ENCODE measurements at places on chromosomes 3 and 15. TPM values are rescaled to one million over a fixed set of nuclear protein-coding genes. Genes with fewer than 3 reads are reported as not detected.

The SEC61A1 gene
- total RNA-seq = 478 TPM

- no peak for DNase-seq
Observed at GRCh38 chr3:127702151-127702578, 29.4 kb downstream of the ABTB1 start.

DNA sequence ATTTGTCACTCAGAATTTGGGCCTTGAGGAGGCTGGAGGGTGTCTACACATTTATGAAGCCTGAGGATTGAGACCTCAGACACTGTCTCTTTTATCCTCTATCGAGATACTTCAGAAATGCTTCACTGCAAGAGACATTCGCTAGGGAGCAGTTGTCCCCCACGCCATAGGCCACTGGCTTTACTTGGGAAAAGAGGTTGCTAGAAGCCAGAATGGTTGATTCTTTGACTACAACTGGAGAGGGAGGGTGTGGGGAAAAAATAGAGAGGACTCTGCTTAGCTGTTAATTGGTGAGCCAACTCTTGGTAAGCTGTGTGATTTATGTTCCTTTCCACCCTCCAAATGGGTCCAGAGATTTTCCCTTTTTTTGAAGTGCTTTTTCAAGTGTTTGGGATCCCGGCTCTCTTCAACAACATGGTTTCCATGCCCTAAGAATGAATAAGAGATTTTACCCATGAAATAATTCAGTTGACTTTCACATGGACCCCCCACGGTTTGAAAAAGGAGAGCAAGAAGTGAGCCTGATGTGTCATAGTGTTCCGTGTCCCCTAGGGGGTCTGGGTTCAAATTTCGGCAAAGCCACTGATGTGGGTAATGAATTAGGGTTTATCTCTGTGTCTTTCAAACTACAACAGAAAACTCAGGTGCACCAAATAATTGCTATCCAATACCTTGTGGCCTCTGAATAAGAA is 2.7 kb downstream of the BOC start:
- DNase-seq = no peak

DNA sequence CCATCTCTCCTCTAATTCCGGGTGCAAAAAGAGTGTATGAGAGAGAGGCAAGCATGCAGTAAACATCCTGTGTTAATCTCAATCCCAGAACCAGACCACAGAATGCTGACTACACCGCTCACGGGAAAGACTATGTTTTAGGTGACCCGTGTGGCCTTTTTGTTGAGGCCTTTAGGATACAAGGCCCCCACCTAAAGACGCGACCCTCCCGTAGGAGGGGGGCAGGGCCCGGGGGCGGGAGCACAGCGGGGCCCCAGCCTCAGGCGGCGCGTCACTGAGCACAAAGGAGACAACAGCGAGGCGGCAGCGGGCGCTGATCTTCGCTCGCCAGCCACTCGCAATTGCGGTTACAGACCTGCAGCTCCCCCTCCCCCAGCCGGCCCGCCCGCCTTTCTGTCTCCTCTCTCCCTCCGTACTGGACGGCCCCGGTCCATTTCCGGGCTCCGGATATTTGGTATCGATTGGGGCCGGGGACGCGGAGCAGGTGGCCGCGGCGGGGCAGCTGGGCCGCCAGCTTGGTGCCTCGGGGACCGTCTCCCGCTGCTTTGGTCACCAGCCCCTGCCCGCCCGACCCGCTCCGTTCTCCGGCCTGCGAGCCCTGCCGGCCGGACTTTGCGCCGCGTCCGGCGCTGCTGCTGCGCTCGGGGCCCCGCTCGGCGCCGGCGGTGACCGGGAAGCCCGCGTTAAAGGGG is at the start of gene CCDC50:
Gene CCDC50 (plus strand): TSS at position 433 of the 692 bp plus-strand sequence. CDS start 281 bp downstream, outside the sequence.
- peak; percentile 72 for DNase-seq

GRCh38 chr15:95760508-95760907 is 570.0 kb upstream of the NR2F2 start:
- DNase-seq = no peak

DNA sequence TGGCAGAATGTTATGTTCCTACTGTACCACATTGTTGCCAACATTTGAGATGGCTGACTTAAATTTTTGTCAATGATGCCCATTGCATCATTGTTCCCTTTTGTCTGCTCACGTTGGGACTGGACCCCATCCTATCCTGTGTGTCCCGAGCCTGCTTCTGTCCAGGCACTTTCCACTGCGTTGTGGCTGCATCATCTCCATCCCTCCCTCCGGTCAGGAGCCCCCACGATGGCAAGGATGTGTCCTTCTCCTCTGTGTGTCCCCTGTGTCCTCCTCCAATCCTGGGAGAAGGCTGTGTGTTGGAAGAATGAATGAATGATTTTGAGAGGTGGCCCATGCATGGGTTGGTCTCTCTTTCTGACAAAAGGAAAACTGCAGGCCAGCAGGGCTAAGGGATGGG is 19.4 kb upstream of the MRPS22 start:
- DNase-seq = no peak

DNA sequence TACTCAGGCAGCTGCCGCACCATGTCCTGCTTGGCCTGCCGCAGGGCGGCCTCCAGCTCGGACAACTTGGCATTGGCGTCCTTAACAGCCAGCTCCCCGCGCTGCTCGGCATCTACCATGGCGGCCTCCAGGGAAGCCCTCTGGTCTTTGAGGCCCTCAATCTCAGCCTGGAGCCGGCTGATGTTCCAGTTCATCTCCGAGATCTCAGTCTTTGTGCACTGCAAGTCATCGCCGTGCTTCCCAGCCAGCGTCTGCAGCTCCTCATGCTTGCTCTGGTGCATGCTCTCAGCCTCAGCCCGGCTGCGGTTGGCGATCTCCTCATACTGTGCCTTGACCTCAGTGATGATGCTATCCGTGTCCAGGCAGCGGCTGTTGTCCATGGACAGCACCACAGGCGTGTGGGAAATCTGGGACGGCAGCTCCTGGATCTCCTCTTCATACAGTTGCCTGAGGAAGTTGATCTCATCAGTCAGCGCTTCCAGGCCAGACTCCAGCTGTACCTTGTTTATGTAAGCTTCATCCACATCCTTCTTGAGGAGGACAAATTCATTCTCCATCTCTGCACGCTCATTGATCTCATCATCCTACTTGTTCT is 15.5 kb upstream of the PSTPIP1 start:
- DNase-seq = peak; percentile 61

DNA sequence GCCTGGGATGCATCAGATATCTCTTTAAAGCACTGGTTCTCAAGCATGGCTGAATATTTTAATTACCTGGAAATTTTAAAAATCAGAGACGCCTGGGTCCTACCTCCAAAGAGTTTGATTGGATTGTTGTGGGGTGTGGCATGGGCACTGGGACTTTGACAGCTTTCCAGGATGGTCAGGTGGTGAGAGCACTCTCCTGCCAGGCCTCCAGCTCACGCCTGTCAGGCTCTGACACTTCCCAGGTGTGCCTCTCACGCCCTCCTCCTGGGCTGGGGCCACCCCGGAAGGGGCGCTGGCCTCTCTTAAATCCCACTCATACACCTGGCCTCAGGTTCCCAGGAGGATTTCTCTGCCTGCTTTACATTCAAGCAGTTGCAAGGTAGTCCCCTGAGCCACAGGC is 48.5 kb downstream of the AMOTL2 start:
- DNase-seq = no peak

- no peak for DNase-seq
Observed at GRCh38 chr3:8406479-8406878, 95.1 kb upstream of the LMCD1 start.

The SERPINI1 gene
- total RNA-seq = 1.1 TPM

DNA sequence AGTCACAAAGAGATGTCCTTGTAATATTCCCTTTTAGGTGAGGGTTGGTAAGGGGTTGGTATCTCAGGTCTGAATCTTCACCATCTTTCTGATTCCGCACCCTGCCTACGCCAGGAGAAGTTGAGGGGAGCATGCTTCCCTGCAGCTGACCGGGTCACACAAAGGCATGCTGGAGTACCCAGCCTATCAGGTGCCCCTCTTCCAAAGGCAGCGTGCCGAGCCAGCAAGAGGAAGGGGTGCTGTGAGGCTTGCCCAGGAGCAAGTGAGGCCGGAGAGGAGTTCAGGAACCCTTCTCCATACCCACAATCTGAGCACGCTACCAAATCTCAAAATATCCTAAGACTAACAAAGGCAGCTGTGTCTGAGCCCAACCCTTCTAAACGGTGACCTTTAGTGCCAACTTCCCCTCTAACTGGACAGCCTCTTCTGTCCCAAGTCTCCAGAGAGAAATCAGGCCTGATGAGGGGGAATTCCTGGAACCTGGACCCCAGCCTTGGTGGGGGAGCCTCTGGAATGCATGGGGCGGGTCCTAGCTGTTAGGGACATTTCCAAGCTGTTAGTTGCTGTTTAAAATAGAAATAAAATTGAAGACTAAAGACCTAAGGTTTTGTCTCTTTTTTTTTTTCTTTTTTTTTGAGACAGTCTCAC is 19.8 kb downstream of the TYRO3 start:
- DNase-seq = no peak

- DNase-seq = no peak
Observed at GRCh38 chr3:13876451-13877100, 3.3 kb downstream of the WNT7A start.

DNA sequence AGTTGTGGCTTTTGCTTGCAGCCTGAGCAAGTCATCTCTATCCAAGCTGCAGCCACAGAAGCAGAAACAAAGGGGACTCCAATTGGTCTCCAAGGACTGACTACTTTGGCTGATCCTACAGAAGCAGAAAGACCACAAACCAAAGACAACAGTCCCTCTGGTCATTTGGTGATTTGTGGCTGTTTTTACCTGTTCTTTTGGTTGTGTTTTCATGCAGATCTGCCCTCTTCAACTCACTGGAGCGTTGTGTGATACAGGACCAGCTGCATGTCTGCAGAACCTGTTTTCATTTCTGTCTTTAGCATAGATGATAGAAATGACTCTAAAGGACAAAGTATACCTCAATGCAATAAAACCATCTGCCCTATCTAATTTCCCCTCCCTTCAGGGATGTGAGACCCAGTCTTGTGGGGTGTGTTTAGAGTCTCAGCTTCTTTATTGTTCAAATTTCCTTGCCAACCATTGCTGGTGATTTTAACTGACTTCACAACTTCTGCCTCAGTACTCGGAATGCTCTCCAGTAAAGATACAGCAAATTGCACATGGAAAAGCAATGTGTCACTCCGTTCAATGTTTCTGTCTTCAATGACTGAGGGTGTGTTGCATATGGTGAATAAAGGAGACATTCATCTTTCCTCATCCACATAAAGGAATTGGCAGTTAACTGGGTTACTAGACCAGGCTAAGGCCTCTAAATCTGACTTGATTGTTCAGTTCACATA is 48.9 kb upstream of the SLC7A14 start:
- DNase-seq = no peak

The MTHFS gene
- 8.3 TPM for total RNA-seq

GRCh38 chr3:101066711-101067129 is 73.5 kb upstream of the ABI3BP start:
- peak; percentile 50 for DNase-seq

- no peak for DNase-seq
Observed at GRCh38 chr3:133868186-133868585, 27.5 kb downstream of the RAB6B start.

GRCh38 chr3:98680723-98681122 is 82.4 kb upstream of the ST3GAL6 start:
- DNase-seq = peak; percentile 20

DNA sequence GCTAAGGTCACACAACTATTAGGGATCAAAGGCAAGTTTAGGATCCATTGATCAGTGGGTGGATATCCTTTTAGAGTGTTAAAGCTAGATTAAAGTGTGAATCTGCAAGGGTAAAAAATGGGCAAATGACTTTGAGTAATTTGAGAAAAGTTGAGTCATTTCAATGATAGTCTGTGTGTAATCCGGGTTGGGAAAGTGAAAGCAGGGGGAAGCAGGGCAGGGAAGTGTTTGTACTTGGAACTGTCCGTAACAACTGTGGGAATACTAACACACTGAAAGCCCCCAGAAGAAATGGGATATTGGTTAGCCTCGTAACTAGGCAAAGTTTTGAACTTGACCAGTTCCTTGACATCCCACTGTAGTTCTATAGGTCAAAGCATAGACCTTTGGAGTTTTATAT is 187.2 kb upstream of the SLITRK3 start:
- DNase-seq = no peak

The SLITRK3 gene
- not detected for total RNA-seq

The ALDH1L1 gene
- not detected for total RNA-seq

The TMEM158 gene
- 3.3 TPM for total RNA-seq

DNA sequence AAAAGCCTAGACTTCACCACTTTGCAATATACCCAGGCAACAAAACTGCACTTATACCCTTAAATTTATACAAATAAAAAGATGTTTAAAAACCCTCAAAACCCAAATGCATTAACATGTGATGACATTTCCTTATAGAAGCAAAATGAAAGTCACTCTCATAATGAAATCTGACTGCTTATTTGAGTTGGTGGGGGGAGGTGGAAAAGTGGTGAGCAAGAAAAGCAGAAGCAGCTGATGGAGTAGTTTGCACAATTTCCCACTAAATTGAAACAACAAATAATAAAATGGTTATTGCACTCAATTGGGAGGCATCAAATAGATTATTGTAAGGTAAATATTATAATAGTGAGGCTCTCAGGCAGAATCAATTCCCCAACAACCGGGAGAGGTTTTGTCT is 54.0 kb upstream of the GADL1 start:
- DNase-seq = no peak

The MUC4 gene
- not detected for total RNA-seq

- DNase-seq = peak; percentile 60
Observed at GRCh38 chr3:138442433-138442832, 8.0 kb downstream of the ESYT3 start.

- DNase-seq = no peak
Observed at GRCh38 chr3:185766329-185767001, 58.4 kb downstream of the IGF2BP2 start.

The CD200R1 gene
- under 0.01 TPM for total RNA-seq

GRCh38 chr3:73516631-73517030 is 108.1 kb downstream of the PDZRN3 start:
- peak; percentile 88 for DNase-seq

- DNase-seq = no peak
Observed at GRCh38 chr15:60795471-60795870, 316.5 kb upstream of the ICE2 start.

- peak; percentile 19 for DNase-seq
Observed at GRCh38 chr3:47583320-47584075, 4.8 kb upstream of the CSPG5 start.

DNA sequence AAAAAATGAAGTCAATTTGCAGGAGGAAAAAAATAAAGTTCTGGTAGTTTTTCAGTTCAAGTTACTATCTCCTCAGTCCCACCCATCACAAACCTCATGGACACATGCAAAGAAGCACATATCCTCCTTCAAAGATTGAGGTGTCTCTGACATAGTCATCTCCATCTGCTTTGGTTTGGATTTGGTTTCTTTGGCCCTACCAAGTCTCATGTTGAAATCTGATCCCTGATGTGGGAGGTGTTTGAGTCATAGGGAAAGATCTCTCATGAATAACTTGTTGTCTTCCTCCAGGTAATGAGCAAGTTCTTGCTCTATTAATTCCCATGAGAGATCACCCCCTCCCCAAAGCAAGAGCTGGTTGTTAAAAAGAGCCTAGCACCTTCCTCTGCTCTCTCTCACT is 446.8 kb downstream of the IGSF11 start:
- no peak for DNase-seq

The GREM1 gene
- total RNA-seq = 848 TPM
